ENCODE measurements at places on chromosomes 2 and 18. TPM values are rescaled to one million over a fixed set of nuclear protein-coding genes. Genes with fewer than 3 reads are reported as not detected.

DNA sequence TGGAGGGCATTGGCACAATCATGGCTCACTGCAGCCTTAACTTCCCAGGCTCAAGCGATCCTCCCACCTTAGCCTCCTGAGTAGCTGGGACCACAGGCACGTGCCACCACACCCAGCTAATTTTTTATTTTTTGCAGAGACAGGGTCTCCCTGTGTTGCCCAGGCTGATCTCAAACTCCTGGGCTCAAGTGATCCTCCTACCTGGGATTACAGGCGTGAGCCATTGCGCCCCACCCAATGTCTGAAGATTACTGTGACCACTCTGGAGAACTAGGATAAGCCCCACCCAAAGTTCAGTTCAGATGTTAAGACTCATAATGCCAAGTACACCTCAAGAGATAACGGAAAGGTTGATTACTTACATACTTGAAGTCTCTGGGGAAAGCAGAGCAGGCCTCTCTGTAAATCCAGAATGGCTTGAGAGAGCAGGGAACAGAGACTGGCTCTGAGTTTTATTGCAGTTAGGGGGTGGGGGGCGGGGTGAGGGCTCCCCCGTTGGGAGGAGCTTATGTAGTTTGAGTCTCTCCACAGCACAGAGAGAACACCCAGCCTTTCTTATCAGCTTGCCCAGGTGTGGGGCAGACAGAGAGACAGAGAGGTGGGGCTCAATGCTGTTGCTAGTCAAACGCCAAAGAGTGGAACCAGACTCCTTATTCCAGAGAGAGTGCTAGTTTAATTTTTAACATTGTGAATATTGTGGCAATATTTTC, 26.5 kb upstream of the ERICH2 start:
- DNase-seq: no peak

CCDC85A gene
- 4.3 TPM for total RNA-seq

DNA sequence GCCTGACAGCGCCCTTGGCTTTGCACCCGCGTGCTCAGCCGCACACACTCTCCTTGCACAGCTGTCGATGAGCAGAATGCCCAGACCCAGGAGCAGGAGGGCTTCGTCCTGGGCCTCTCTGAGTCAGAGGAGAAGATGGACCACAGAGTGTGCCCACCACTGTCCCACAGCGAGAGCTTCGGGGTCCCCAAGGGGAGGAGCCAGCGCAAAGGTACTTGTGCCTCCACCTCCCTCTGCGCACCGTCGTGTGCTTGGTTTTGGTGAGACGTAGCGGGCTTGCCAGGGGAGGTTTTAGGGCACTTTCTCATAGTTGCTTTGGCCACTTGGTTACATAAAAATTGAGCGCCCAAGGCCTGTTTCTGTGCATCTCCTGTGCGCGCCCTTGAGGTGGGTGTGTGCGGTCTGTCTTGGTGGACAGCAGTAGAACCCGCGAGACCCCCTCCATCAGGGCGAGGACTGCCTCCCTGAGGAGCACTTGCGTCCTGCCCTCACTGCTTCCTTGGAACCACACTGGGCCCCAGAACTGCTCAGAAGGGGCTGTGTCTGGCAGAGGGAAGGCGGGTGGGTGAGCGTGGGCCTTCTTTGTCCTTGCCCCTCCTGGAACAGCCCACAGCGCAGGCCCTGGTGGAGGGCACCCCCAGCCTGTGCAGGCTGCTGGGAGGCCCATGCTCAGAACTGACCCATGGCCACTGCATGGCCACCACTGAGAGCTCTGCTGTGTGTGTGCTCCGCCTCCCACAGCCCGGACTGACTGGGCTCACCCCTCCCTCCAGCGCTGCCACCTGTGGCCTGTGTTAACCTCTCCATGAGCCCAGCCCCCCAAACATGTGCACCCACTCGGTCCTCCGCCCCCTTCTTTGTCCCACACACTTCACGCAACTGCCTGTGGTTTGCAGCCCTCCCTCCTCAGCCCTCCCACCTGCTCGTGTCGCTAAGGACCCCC, 95.9 kb downstream of the DGKD start:
- peak; percentile 26 for DNase-seq

GRCh38 chr2:238704471-238705225, 143.2 kb upstream of the TWIST2 start:
- DNase-seq: no peak

- DNase-seq: no peak
Measured at GRCh38 chr2:177799531-177799930, 273.0 kb downstream of the PDE11A start.

GRCh38 chr2:135256531-135257260, 204.6 kb downstream of the RAB3GAP1 start:
- no peak for DNase-seq

LONRF2 gene
- 14.6 TPM for total RNA-seq

DNA sequence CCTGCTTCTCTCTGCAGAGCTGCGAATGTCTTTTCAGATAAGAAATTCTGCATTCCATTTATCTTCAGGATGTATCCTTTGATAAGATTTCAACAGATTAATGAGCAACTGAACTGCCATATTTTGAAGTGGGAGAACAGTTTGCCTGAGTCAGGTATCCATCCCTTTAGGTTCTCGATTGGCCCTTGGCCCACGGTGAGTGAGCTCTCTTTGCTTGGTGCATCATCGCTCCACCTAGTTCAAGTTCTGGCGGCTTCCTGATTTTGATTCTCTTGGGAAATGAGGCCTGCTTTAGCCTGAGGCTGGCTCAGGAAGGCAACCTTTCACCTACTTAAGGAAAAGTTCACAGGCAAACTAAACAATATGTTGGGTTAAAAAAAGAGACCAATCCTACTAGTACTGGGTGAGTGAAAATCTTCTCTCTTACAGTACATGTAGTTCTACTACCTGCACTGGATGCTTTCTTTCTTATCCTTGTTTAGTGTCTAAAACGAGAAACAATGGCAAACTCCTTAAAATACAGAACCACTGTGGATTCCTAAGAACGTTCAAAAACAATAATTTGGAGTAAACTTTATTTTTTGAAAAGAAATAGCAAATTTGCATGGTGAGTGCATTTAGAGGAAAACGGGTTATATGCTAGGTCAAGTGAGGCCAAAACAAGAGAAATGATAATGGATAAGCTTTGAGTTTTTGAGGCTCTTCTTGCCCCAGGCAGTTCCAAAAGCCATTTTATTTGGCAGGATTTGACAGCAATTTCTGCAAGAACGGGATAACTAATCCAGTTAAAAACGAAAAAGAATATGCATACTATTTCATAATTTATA, 837 bp upstream of the ACSL3 start:
- DNase-seq: peak; percentile 55

GAREM2 gene
- 1.3 TPM for total RNA-seq

- DNase-seq: no peak
Measured at GRCh38 chr2:28325173-28325566, 67.5 kb upstream of the FOSL2 start.

- no peak for DNase-seq
Measured at GRCh38 chr2:149365931-149366583, 35.7 kb downstream of the LYPD6 start.

GRCh38 chr2:176124110-176124946, 1.8 kb downstream of the HOXD9 start:
- DNase-seq: no peak

GRCh38 chr2:26640781-26641564, at the start of gene CIB4:
CIB4 (minus strand) TSS chr2:26641366; CDS start chr2:26641314, 52 bp downstream.
- DNase-seq: no peak

- DNase-seq: no peak
Measured at GRCh38 chr2:17790536-17790935, 25.7 kb upstream of the MSGN1 start.

REG1B gene
- total RNA-seq: not detected

DNA sequence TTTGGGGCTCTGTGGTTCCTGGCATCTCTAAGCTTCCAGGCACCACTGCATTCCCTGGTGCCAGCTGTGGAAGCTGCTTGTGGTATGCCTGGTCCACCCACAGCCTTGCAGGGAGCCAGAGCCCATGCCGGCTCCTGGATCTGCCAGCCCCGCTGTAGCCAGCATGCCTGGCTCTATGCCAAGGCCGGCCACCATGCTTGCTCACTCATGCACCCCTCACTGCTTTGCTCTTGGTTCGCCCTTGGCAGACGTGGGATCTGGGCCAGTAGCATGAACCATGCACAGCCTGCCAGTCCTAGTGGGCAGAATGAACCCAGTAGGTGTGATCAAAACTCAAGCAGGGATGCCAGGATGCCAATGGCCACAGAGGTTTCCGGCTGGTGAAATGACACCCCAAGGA, 634.2 kb upstream of the TMEFF2 start:
- DNase-seq: peak; percentile 36

GRCh38 chr2:235599596-235600338, 105.9 kb downstream of the AGAP1 start:
- no peak for DNase-seq

DNA sequence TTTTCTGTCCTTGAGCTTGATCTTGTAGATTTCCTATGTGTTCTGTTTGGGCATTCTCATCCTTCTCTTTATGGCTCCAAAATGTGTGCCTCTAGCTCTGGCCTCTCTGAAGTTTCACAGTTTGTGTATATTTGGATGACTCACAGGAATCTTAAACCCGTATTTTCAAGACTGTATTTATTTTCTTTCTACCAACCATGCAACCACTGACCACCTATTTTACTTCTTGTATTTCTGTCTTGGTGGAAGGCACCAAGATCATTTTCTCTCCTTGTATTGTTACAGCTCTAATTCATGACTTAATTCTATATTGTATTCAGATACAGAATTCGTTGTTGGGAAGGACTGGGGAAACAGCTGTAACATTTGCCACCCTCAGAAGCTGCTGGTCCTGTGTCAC, 39.5 kb downstream of the ACSL3 start:
- no peak for DNase-seq

TLX2 gene
- total RNA-seq: not detected

- no peak for DNase-seq
Measured at GRCh38 chr2:206260188-206261012, 14.1 kb upstream of the ZDBF2 start.

GRCh38 chr18:48866028-48866733, 84.6 kb downstream of the SMAD7 start:
- peak; percentile 76 for DNase-seq

DNA sequence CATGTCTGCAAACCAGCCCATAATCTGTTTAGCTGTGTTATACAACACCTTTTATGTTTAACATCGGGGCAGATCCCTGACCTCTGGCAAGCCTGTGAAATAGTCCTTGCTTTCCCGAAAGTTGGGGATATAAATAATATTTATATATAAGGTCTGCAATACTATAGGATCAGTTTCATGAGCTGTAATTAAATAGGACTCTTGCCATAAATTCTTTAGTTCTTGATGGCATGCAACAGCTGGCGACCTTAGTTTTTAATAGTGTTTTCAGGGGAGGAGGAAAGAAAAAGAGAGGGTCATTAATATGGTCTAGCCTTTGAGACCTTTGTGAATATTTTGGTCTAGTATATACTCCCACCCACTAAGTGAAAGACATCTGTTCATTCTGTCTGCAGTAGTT, 166.5 kb downstream of the MTX2 start:
- no peak for DNase-seq

- no peak for DNase-seq
Measured at GRCh38 chr2:133666621-133667020, 98.4 kb upstream of the NCKAP5 start.

COL6A3 gene
- 64.9 TPM for total RNA-seq

Data from Right ventricle myocardium superior (tissue), 1 donor.